ENCODE measurements at places on chromosomes 11 and 22.

GRCh38 chr22:43289976-43290721 is 53.0 kb downstream of the SCUBE1 start:
- DNase-seq = peak; percentile 23

- DNase-seq = no peak
Measured at GRCh38 chr11:61587951-61588727, 7.3 kb upstream of the SYT7 start.

- DNase-seq = no peak
Measured at GRCh38 chr11:30956751-30957150, 370.6 kb upstream of the MPPED2 start.

DNA sequence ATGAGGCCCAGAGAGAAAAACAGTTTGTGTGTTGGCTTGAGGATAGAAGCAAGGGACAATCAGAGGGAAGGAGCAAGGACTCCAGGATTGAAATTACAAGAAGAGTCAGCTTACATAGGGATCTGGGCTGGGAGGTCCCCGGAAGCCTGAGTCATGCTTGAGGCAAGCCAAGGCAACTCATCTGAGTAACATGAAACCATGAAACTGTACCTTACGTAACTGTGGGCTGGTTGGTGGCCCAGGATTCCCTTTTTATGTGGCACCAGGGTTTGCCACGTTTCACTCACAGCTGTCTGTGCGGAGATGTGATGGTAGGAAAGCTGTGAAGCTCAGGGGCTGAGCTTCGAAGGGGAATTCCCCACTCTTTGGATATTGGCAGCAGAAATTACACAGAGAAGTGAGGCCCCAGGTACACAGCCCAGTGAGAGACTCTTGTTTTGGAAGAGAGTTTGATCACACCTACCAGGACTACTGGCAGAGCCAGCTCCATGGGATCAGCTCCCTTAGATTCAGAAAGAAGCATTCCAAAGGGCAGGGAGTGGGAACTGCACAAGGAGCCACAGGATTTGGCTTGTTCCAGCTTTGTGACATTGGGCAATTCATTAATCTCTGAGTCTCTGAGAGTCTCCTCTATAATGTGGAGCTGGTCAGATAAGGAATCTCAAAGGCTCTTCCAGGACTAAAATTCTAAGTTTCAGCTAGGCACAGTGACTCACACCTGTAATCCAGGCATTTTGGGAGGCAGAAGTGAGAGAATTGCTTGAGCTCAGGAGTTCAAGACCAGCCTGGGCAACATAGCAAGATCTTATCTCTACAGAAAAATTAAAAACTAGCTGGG is 7.8 kb downstream of the SLC5A1 start:
- peak; percentile 45 for DNase-seq

DNA sequence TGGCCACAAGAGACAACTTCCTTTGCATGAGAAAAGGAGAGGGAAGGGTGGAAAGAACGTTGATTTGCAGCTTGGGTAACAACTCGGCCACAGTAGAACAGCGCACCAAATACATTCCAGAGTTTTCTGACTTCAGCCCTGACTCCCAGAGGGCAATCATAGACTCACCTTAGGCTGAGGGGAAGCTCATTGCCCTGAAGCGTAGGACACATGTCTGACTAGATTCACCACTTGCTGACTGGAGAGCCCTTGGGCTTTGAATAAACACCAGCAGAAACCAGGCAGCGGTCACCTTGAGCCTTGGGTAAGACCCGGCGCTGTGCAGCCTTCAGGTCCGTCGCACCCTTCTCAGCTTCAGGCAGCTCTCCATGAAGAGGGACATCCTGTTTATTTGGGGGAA is 151.8 kb upstream of the GRIA4 start:
- DNase-seq = no peak

- DNase-seq = no peak
Measured at GRCh38 chr11:38809521-38809920, 2211.5 kb upstream of the RAG2 start.

DNA sequence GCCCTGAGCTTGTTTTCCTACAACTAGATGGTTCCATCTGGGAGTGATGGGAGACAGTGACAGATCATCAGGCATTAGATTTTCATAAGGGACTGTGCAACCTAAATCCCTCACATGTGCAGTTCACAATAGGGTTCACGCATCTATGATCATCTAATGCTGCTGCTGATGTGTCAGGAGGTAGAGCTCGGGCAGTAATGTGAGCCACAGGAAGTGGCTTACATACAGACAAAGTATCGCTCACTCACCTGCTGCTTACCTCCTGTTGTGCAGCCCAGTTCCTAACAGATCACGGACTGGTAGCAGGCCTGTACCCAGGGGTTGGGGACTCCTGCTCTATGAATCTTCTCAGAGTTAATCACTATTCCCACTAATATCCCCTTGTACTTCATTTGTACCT is 12.4 kb downstream of the AAMDC start:
- DNase-seq = no peak

GRCh38 chr22:25219948-25220442 is 556 bp downstream of the CRYBB2 start:
- no peak for DNase-seq

- no peak for DNase-seq
Measured at GRCh38 chr11:95821640-95822039, 31.3 kb downstream of the CEP57 start.

DNA sequence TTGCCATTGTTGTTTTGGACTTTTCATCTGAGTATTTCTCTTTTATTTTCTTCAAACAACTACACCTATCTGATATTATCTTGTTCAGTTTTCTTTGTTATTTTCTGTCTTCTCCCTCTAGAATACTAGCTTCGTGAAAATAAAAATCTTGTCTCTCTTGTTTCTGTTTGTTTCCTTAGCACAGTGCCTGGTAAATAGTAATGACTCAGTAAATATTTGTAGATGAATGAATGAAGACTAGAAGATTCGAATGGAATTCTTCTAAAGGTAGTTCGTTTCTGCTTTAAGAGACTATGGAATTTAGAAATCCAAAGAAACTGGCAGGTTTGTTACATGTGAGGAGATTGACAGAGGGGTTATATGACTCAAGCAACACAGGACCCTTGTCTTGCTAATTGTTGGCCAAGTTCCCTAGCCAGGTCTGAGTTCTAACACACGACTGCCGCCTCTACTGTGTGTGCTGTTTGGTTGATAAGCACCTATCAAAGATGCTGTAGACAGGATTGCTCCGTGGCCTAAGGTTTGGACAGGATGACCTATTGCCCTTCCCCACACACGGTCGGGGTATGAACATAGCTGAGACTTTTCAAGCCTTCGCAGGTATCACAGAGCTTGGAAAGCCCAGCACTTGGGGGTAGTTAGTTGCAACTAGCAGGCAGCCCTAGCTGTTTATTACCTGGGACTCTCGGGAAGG is 831 bp upstream of the TMEM135 start:
- no peak for DNase-seq

DNA sequence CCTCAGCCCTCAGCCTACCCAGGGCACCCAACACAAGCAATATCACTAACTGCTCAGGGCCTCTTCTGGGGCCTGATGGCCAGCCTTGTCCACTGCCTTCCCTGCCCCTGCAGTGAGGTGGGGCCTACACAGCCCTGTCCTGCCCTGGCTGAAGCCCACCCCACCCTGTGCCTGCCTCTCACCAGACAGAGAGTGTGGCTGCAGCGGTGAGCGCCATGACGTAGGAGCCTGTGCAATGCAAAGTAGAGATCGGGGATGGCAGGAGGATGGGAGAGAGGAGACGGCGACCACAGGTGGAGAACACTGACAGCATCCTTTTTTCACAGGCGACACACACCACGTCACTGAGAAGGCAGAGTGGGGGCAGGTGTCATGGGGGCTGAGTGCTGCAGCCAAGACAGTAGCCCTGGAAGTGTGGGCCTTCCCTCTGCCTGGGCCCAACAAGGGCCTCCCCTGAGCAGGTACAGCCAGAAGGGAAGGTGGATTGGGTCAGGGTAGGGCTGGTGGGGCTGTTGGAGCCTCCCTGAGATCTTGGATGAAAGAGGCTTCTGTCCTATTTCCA is 65.3 kb upstream of the CLTCL1 start:
- no peak for DNase-seq

DNA sequence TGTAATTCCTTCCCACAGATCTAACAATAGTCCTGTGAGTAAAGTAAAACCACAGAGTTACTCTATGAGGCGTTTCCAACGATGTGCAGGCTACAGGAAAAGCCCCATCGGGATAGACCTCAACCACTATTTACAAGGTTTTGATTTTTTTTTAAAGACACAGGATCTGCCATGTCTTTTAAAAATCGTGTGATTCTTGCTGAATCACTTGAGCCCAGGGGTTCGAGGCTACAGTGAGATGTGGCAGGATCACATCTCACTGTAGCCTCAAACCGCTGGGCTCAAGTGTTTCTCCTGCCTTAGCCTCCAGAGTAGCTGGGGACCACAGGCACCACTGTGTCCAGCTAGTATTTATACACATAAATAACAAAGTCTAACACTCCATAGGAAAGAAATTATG is 7.8 kb downstream of the TAF1D start:
- no peak for DNase-seq

DNA sequence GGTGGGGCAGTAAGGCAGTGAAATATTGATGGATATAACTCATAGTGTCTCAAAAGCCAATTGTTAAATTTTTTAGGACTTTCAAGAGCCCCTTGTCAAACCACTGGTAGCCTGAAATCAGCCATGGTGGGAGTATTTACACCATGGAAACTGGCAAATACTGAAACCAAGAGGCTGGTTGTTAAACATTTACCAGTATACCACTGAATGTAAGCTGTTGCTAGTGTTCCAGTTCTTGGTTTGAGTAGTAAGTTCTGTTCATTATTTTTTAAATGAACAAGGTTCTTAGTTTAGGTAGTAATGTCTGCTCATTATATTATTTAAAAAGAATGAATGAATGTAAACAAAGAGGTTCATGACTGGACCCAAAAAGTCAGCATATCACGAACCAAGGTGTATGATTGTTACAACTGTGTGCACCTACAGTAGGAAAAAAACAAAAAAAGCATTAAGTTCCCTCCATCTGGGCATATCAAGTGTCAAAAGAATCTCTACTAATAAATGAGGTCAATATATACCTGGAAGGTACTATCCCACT is 4.5 kb upstream of the EIF3F start:
- no peak for DNase-seq

- no peak for DNase-seq
Measured at GRCh38 chr22:48621085-48621484, 1206.6 kb downstream of the BRD1 start.

- DNase-seq = no peak
Measured at GRCh38 chr11:63277345-63277943, 34.0 kb upstream of the SLC22A25 start.

DNA sequence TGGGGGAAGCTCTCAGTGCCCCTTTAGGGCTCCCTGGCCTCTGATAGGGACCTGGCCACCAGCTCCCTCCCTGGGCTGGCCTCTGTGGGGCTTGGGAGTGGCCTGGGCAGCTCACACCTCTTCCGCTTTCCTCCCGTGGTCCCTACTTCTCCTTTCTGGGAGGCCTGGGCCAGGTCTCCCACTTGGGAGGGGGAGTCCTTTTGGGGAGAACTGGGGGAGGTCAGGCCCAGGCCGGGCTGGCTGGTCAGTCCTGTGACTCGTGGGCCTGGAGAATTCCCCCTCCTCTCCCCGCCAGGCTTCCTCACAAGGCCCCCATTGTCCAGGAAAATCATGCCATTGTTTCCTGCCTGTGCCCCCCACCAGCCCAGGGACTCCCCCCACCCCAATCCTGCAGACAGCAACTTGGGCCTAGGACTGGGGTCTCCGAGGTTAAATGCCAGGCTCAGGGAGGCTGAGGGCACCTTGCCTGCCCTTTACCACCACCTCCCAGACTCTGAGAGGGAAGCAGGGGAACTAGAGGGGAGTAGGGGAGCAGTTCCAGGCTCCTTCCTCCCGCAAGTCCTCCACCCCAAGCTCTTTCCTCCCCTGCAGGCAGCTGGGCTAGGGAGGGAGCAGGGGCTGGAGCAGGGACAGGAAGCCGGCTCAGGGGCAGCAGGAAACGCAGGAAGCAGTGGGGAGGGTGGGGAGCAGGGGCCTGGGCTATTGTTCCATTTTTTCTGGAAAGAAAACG is 2.8 kb downstream of the MAP3K11 start:
- no peak for DNase-seq

- DNase-seq = no peak
Measured at GRCh38 chr11:17859552-17859951, 125.0 kb downstream of the KCNC1 start.

DNA sequence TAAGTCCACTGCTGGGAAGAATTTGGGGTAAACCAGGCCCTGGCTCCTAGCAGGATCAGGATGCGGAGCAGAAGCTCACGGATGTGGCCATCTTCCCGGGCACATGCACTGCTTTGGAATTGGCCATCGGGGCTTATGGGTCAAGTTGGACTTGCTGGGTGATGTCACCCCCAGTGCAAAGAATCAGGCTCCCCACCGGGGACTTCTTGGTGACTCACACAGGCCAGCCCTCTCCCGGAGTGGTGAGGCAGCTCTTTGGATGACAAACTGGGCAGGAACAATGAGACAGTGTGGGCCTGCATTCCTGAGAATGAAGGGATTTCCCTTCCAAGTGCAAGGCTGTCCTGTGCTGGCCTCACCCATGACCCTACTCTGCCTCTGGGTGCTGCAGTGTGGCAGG is 128.8 kb upstream of the ANO1 start:
- DNase-seq = peak; percentile 52

DNA sequence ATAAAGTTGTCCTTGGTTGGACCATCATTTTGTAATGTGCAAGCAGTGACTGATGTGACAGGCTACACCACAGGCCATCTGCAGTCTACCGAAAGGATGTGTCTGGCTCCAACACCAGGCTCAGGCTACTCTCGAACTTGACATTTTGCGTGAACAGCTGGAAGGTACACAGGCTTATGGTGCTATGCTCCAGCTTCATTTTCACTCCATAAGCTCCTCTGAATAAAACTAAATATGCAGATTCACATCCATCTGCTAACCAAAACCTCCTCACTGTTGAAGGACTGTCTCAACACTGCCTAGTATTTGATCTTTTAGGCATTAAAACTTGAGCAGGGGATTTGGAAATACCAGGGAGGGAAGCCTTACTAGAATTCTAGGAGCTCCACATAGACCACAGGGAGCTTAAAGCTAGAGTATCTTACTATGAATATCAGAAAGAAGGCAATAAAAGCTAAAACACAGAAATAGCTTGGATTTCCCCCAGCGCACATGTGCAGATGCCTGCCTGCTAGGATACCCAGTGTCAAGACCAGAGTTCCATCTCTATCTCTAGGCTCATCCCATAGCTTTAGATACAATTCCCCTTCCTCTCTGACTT is 383.9 kb upstream of the FAT3 start:
- DNase-seq = no peak

GRCh38 chr11:22725079-22725478 is 58.7 kb downstream of the GAS2 start:
- no peak for DNase-seq

GRCh38 chr11:15667127-15667725 is 552.5 kb downstream of the INSC start:
- no peak for DNase-seq

DNA sequence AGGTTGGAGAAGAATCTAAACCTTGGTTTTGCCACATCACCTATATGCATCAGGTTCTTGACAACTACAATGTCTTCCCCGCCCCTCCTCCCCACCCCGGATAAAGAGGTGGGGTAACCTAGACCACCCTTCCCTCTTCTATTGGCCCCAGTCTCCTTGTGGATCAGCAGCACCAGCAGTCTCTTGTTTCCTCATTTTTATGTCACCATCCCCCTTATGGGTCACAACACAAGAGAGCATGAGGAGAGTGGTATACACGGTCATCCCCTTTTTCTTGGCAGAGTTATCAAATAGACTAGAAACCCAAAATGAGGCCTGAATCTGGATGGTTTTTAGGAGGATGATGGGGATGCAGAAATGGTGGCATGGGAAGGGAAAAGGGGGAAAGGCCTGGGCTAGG is 1.2 kb downstream of the MS4A4E start:
- DNase-seq = no peak
